ENCODE measurements at places on chromosomes 12 and 14.

GRCh38 chr14:90820958-90821357 is 4.7 kb upstream of the TTC7B start:
- DNase-seq: peak; percentile 14

GRCh38 chr14:88245321-88245720 is 77.7 kb downstream of the KCNK10 start:
- no peak for DNase-seq

DNA sequence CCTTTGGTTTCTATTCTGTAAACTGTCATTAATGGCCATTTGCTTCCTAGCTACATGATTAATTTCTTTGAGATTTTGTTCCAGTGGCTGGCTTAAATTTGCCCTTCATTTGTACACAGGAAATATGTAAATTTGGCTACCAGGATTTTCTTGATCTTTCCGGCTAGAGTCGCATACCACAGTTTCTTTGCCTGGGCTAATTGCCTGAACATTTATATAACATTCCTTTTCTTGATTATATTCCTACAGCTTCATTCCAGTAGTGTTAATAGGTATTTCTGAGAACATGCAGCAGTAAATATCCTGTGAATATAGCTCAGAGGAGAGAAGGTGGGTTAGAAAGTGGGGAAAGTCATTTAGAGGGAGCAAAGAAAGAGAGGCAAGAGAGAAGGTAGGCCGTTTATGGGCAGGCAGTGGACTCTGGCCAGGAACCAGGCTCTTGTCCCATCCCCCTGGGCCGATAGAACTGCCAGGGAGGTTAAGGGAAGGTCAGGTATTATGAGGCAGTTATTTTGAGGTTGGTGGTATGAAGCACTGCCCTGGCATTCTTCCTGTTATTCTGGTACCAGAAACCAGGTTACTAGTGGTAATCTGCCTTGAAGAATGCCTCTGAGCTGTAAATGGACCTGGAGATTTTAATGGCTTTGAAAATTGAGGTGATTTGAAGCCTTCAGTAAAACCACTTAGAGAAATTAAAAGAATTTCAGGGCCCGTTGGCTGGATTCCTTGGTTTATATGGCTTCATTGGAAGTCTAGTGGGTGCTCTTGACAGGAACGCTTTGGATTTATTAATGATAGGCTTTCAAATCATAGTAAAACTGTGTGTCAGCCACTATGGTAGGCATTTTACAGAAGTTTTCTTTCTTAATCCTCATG is 4.4 kb downstream of the RNF10 start:
- peak; percentile 92 for DNase-seq

GRCh38 chr12:27820564-27820963 is 40.5 kb upstream of the MANSC4 start:
- no peak for DNase-seq

DNA sequence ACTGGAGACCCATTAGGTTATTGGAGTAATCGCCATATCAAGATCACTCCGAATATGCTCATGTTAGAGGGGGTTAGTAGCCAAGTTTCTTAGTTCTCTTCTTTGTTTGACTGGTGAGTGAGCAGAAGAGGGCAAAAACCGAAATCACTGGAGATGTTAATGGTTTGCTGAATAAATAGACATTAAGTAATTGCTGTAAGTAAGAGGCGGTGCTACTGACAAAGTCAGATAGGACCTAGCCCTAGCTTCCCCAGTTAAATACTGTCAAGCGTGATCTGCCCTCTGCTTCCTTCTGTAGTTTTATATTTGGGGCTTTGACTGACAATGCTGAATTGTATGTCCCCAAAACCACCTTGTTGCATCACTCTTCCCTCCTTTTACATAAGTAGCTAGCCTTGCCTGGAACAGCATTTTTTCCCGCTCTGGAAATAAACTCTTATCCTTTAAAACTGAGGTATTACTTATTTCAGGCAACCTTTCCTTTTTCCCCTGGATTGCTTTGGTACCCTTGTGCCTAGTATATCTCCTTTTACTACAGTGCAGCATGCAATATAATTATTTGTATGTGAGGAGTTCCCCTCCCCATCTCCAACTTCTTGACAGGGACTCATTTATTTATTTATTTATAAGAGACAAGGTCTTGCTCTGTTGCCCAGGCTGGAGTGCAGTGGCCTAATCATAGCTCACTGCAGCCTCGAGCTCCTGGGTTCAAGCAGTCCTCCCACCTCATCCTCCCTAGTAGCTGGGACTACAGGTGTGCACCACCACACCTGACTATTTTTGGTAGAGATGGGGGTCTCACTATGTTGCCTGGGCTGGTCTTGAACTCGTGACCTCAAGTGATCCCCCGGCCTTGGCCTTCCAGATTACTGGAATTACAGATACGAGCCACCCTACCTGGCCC is 1.4 kb downstream of the SNRPF start:
- DNase-seq: no peak

- DNase-seq: peak; percentile 85
Observed at GRCh38 chr12:14954269-14954668, 7.1 kb downstream of the ARHGDIB start.

- DNase-seq: peak; percentile 67
Observed at GRCh38 chr12:120115692-120116440, 687 bp downstream of the RAB35 start.

- DNase-seq: no peak
Observed at GRCh38 chr12:62288328-62288727, 28.1 kb downstream of the USP15 start.

GRCh38 chr12:3476403-3476802 is 14.6 kb upstream of the PRMT8 start:
- DNase-seq: no peak
